ENCODE measurements at places on chromosomes 2 and 18.

- no peak for DNase-seq
Measured at GRCh38 chr2:114762376-114762775, 319.9 kb downstream of the DPP10 start.

- DNase-seq, result no peak
Measured at GRCh38 chr2:6605836-6606505, 259.7 kb downstream of the CMPK2 start.

DNA sequence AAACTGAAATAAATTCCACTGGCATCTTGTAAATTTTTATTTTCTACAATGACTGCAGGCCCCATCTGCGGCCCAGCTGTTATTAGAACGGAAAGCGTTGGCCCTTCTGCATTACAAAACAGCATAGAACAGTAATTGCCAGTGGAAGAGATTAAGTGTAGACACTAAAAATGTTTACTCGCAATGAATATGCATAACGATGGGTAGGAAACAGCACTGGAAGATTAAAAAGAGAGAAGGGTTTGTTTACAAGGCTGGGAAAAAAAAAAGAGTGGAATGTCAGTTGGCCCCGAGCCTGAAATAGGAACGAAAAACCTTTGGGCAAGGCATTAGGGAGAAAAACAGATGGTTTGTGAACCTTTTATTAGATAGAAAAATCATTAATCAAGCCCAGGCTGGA lies 275.9 kb upstream of the TCF4 start:
- no peak for DNase-seq

GRCh38 chr2:46351750-46352138 lies 54.5 kb downstream of the EPAS1 start:
- DNase-seq, result peak; percentile 87

DNA sequence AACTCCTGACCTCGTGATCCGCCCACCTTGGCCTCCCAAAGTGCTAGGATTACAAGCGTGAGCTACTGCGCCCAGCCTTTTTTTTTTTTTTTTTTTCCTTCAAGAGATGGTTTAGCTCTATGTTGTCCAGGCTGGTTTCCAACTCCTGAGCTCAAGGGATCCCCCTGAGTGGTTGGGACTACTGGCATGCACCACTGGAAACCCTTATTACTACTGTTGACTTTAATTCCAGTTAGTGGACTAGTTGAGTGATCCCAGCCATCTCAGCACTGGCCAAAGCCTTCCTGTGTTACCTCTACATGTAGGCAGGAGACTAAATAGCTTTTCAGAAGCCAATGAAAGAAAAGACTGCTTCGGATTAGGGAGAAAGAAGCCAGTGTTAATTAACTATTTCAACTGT lies 8.1 kb upstream of the SSB start:
- no peak for DNase-seq

GRCh38 chr2:231191896-231192872 lies 6.2 kb upstream of the ARMC9 start:
- DNase-seq, result no peak

- DNase-seq, result no peak
Measured at GRCh38 chr2:160142472-160142871, 57.6 kb downstream of the ITGB6 start.

- no peak for DNase-seq
Measured at GRCh38 chr2:8176887-8177286, 505.0 kb upstream of the ID2 start.

DNA sequence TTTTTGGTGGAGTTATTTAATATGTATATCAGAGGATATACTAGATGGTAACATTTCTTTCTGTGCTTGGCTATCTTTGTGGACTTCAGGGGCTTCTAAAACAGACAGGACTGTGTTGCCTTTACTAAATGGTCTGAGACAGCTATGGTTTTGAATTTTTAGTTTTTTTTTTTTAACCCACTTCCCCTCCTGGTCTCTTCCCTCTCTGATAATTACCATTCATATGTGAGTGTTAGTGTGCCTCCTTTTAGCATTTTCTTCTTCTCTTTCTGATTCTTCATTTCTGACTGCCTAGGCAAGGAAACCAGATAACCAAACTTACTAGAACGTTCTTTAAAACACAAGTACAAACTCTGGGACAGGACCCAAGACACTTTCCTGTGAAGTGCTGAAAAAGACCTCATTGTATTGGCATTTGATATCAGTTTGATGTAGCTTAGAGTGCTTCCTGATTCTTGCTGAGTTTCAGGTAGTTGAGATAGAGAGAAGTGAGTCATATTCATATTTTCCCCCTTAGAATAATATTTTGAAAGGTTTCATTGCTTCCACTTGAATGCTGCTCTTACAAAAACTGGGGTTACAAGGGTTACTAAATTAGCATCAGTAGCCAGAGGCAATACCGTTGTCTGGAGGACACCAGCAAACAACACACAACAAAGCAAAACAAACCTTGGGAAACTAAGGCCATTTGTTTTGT lies 52.7 kb downstream of the SMAD4 start:
- no peak for DNase-seq

GRCh38 chr2:26852405-26853306 lies 4.7 kb downstream of the DPYSL5 start:
- DNase-seq, result no peak

GRCh38 chr2:25251422-25252273 lies 83.3 kb upstream of the POMC start:
- DNase-seq, result peak; percentile 63

- no peak for DNase-seq
Measured at GRCh38 chr2:81050580-81051095, 746.1 kb upstream of the LRRTM1 start.

DNA sequence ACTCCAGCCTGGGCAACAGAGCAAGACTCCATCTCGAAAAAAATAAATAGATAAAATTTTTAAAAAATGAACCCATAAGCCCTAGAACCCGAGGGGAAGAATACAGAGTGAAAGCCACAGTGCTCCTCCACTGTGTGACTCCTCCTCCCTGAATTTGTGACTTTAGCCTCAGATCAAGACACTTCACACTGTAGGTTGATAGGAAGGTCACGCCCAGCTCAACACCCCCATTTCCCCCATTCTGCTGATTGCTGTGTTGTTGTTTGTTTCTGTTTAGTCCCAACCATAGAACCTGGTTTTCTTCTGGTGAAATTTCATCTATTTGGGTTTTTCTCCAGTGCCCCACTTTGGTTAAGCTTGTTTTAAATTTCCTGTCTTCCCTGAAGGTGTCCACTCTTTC lies 102.2 kb downstream of the VIT start:
- no peak for DNase-seq
